ENCODE measurements at places on chromosomes 3 and 15.

DNA sequence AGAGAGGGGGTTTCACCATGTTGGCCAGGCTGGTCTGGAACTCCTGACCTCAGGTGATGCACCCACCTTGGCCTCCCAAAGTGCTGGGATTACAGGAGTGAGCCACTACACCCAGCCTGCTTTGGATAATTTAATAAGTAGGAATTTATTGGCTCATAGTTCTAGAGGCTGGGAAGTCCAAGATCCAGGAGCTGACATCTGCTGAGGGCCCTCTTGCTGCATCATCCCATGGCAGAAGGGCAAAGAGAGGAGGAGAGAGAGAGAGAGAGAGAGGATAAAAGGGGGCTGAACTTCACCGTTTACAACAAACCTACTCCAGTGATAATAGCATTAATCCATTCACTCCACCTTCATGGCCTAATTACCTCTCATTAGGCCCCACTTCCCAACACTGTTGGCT is 62.0 kb upstream of the HES1 start:
- no peak for DNase-seq

GRCh38 chr3:43461345-43461744 is 160.5 kb downstream of the ANO10 start:
- no peak for DNase-seq

- DNase-seq, result no peak
Measured at GRCh38 chr3:9218514-9218846, 31.0 kb downstream of the SRGAP3 start.

DNA sequence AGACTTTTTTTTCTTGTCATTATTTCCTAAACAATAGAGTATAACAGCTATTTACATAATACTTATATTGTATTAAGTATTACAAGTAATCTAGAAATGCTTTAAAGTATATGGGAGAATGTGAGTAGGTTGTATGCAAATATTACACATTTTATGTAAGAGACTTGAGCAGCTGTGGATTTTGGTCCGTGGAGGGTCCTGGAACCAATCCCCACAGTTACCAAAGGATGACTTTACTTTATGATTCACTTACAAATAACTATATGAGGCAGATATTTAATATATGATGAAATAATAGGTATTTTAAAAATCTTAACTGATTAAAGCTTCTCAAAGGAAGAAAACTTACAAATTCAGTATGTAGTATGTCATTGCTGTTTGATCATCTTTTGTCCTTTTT is 56.3 kb downstream of the PPP2R3A start:
- DNase-seq, result no peak

DNA sequence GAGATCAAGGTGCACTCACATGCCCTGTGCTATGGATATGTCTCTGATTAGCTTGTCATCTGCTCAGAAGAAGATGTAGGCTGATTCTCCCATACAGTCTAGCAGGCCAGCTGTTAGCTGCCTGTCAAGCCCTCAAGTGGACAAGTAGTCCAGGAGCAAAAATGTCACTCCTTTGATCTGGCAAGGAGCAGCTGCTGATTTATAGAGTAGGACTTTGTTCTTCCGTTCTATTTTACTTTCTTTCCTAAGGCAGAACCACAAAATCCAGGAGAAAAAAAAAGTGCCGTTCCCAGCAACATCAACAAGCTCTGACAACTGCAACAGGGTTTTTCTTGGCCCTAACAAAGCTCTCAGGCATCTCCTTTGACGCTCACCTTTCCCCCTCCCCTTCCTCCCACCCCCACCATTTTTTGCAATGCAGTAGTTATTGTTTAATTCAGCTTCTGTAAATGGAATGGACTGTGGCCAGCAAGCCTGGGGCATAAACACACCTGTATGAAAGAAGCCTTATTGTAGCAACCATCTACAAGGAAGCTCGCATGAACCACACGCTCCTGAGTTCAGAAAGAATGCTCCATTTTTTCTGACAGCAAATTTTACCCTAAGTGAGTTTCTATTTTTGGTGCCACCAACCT is 196.3 kb downstream of the MEIS2 start:
- no peak for DNase-seq

DNA sequence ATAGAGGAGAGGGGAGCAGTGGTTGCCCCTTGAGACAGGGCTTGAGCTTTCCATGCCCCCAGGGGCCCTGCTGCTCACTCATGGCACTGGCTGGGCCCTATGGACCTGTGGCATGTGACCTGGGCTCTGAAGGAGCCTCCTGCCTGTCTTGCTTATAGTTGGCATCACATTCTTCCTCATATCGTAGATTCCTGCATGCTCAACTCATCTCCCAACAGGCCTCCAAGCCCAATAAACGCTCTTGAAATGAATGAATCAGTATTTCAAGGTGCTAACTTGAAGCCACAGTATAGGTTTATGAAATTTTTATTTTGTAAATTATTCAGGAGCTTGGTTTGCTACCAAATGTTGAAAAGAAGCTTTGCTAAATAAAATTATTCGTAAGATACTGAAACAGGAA is 93.3 kb upstream of the SLC7A14 start:
- no peak for DNase-seq

DNA sequence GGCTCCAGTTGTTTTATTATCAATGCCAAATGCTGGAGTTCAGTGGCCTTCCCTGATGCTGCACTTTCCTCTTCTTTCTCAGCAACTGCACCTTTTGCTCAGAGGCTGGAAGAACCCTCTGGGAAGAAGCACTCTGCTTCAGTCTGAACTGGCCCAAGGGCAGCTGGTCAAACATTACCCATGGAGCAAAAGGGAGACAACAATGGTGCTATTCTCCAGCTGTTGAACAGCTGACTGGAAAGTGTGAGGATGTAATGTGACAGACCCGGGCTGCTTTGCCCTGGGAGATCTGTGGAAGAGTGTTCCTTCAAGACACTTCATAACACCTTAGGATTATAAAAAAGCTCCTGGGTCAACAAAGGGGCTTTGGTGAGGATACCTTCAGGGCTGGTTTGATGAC is 84.9 kb downstream of the EPHB1 start:
- no peak for DNase-seq

GRCh38 chr3:61884794-61885193 is 323.4 kb downstream of the PTPRG start:
- no peak for DNase-seq

- DNase-seq, result no peak
Measured at GRCh38 chr3:172176061-172176770, 136.8 kb downstream of the FNDC3B start.

DNA sequence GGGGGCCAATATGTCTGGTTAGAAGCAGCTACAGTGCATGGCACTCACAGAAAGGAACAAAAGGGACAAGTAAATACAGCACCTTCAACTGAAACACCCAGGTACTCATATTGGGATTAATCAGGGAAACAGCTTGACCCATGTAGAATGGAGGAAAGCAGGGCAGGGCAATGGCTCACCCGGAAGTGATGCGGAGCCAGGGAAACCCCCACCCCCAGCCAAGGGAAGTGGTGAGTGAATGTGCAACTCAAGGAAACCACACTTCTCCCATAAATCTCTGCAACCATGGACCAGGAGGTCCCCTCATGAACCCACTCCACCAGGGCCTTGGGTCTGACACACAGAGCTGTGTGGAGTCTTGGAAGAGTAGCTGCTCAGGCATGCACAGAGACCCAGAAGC is 117.1 kb downstream of the MTHFS start:
- no peak for DNase-seq

- no peak for DNase-seq
Measured at GRCh38 chr3:194101592-194102432, 34.1 kb upstream of the HES1 start.

DNA sequence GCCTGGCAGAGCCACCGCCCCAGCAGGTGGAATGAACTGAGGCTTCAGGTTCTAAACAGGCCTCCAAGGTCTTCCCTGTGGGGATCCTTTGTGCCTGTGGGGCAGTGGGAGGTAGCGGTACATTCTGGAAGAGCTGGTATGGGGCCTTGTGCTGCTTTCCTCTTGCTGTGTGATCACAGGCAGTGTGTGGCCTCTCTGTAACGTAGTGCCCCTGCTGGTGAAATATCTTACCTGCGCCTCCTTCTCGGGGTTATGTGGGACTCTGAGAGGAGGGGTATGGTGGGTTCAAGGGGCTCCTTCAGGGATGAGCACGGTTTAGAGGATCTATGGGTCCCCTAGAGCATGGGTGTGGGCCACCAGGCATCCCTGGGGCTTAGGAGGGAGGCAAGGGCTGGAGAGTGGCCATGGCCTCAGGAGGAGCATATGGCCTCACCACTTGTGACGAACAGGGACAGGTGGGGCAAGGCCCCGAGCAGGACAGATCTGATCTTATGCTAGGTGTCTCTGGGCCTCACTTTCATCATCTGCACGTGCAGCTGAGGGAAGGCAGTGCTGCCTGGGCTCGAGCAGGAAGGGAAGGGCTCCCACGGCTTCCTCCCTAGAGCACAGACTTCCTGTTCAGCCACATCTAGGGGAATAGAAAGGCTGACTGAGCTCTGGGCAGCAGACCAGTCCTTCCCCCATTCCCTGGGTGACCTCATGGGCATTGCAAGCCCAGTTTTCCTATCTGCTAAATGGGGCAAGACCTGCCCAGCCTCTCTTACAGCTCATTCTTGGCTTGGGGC is 1.9 kb upstream of the ALS2CL start:
- no peak for DNase-seq

DNA sequence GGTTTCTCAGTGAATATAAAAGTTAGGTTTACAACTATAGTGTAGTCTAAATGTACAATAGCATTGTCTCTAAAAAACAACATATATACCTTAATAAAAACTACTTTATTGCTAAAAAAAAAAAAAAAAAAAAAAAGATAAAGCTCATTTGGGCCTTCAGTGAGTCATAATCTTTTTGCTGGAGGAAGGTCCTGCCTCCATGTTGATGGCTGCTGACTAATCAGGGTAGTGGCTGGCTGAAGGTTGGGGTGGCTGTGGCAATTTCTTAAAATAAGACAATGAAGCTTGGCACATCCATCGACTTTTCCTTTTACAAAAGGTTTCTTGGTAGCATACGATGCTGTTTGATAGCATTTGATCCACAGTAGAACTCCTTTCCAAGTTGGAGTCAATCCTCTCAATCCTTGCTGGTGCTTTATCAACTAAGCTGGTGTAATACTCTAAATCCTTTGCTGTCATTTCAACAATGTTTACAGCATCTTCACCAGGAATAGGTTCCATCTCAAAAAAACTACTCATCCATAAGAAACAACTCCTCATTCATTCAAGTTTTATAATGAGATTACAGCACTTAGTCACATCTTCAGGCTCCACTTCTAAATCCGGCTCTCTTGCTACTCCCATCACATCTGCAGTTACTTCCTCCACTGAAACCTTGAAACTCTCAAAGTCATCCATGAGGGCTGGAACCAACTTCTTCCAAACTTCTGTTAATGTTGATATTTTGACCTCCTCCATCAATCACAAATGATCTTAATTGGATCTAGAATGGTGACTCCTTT is 13.3 kb downstream of the ZNF280D start:
- no peak for DNase-seq

GRCh38 chr15:66798426-66799061 is 96.5 kb downstream of the SMAD6 start:
- no peak for DNase-seq

DNA sequence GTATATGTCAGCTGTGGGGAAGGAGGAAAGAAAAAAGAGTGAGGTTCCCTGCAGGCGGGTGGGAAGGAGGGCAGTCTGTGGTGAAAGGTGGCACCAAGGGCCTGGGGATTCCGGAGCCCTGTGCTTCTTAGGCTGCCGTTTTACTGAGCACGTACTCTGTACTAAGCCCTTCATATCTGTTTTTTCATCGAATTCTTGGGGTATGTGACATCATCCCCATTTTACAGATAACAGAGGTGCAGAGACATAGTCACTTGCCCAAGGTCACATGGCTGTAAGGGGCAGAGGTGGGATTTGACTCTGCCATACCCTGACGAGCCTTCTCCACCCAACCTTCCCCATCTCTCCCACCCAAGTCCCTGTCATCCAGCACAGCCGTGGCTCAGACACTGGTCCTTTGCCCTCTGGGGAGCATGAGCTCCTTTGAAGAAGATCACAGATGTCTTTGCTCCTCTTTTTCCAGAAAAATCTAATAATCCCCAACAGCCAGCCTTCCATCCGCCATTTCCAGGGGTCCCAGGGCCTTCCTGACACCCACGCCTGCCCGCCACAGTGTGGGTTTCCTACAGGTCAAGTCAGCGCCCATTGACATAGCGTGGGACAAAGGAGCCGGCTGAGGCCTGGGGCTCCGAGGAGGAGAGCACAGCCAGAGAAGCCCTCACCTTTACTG is 24.2 kb downstream of the CYP11A1 start:
- DNase-seq, result no peak

GRCh38 chr3:113263020-113263419 is 51.7 kb downstream of the BOC start:
- DNase-seq, result no peak

- DNase-seq, result no peak
Measured at GRCh38 chr15:94416820-94417219, 185.5 kb downstream of the MCTP2 start.

DNA sequence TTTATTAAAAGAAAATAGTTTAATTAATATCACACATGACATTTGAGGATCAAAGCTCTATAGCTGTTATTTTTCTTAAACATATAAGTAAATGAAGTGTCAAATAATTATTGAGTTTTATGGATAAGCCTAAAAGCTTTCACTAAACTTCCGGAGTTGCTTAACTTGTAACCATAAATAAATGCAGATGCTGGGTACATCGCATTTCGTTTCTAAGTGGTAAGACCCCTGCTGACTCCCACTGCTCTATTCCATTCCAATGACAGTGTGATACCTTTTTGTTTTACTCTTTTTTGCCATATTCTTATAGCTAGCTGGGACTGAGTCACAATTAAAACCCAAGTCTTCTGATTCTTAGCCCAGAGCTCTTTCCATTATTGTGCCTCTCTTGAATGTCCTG is 411.1 kb downstream of the SOX2 start:
- no peak for DNase-seq

DNA sequence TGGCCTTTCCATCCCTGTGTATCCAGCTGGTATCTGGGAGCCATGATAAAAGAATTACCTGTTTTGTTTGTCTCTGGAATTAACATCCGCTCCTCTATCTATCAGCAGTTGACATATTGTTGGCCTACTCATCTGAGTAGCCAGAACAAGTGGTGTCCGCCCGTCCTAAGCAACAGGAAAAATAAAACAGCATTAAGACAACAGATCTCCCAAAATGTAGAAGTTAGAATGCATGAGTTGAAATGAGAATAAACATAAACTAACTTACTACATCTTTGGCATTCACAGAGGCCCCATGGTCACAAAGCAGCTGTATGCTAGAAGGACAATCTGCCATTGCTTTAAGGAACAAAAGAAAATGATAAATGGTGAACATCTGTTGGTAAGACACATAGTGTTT is 75.9 kb downstream of the UACA start:
- no peak for DNase-seq

DNA sequence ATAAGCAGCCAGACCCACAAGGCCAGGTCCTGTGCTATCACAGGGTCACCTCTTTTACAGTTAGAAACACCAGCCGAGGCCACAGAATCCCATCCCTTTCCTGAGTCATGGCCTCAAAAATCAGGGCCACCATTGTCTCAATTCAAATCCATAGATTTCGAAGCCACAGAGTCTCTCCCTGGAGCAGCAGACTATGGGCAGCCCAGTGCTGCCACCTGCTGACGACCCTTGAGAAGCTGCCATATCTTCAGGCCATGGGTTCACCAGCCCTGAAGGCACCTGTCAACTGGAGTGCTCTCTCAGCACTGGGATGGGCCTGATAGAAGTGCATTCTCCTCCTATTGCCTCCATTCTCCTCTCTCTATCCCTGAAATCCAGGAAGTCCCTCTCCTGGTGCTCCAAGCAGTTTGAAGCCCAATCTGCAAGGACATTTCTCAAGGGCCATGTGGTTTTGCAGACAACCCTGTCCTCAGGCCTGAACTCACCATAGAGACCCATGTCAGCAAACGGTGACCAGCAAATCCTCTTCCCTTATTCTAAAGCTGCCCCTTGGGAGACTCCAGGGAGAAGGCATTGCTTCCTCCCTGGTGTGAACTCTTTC is 39.6 kb downstream of the TGM4 start:
- DNase-seq, result no peak

GRCh38 chr3:24582431-24583403 is 88.1 kb upstream of the THRB start:
- DNase-seq, result no peak
